ENCODE measurements at places on chromosomes 12 and 14.

DNA sequence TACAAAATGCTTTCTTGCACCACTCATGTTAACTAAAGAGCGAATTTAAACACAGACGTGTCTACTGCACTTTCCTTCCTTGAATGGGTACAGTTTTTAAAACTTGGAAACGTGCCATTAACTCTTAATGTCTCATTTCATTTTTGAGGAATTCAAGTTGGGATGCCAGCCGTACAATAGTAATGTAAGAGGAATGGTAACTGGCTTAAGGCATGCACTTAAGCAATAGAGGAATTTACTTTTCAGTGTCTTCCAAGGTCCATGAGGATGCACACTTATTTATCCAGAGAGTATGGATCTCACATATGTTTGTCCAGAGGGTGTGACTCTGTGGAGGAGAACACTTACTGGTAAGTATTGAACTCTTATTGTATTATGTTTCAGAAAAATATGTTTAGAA is 52.9 kb downstream of the PPP4R4 start:
- no peak for DNase-seq

GRCh38 chr14:106021832-106022231 is 495.4 kb downstream of the TMEM121 start:
- no peak for DNase-seq

DNA sequence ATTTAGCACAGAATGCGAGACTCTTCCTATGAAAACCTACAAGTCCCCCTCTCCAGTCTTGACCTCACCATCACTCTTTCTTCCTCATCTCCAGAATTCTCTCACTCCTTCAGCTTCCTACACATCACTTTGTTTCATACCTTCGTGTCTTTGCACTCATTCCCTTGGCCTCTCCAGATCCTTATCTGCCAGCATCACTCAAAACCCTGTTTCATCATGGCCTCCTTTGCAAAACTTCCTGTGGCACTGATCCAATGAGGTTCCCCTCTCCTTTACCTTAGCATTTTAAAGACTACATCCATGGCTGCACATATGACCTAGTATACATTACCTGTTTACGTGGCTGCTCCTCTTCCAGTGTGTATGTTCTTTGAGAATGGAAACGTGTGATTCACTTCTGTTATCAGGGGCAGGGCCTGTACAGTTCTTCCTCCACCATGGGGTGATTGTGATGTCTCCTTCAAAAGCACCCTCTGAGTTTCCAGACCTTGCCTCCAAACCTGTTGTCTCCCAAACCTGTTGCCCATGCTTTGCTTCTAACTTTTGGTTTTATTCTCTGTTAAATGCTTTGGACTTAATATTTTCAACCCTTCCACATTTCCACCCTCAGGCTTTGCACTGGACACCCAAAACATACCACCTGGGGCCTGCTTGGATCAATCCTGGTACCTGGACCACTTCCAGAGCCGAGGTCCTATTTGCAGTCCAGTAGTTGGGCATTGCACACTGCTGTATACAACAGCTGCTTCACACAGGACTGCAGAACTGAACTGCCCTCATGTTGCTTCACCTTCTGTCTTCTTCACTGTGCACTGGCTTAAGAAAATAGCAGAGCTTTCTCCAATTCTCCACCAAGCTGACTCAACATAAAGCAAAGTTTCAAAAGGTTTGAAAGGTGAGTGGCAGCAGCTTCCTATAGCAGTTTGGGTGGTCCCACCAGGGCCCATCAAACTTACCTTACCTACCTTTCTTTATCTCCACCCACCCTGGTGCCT is 131.7 kb downstream of the LLPH start:
- no peak for DNase-seq

GRCh38 chr12:75771023-75771422 is 259.6 kb upstream of the KRR1 start:
- no peak for DNase-seq

DNA sequence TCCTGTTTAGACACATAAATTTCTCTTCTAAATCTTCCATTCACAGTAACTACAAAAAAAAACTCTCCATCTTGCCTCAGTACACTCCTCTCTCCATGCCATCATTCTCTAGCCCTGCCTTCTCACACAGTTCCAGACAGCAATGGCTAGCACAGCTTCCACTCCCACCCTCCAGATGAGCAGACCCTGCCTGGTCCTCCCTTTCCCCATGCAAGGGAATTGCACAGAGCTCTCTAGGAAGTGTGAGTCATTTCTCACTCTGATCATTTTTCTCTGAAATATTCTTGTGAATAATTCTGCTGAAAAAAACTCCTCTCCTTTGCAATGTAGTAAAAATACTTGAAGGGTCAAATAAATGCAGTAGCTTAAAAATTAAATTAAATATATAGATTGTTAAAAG is 170.6 kb downstream of the BMP4 start:
- DNase-seq, result no peak

GRCh38 chr14:55502746-55503284 is 62.4 kb upstream of the TBPL2 start:
- no peak for DNase-seq

DNA sequence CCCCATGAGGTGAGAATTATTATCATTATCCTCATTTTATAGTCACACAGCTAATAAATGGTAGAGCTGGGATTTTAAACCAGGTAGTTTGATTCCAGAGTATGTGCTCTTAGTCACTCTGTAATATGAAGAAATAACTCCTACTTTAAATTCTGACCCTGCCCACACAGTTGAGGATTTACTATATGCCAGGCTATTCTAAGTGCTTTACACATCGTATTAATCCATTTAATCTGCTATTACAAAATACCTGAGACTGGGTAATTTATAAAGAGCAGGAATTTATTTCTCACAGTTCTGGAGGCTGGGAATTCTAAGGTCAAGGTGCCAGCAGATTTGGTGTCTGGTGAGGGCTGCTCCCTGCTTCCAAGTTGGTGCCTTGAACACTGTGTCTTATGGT is 19.6 kb upstream of the WIF1 start:
- DNase-seq, result no peak

GRCh38 chr12:49219417-49220026 is 30.6 kb upstream of the TUBA1A start:
- no peak for DNase-seq

All from CD4-positive, alpha-beta T cell treated with Interleukin-15 for 4 hours (primary cell).